Spinal cord (tissue), 10 donors: ENCODE measurements at places on chromosomes 7 and 10. TPM values are rescaled to one million over a fixed set of nuclear protein-coding genes. Genes with fewer than 3 reads are reported as not detected.

DNA sequence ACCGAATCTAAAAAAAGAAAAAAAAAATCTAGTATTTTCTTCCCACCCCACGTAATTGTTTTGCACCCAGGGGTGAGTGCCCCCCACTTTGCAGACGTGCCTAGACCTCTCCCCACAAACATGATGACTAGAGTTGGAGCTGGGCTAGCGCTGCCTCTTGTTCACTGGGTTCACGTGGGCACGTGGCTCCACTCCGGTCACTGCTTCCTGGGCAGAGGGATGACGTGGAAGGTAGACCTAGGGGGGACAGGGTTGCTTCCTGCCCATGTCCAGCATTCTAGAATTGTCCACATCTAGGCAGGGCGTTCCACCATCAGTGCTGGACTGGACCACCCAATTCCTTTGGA is 861 bp upstream of the LIMK1 start:
- peaks cover 24% of the 10 kb centered on the region for H3K36me3 ChIP-seq
- no peaks in the 10 kb centered on the region for H3K27me3 ChIP-seq
- peak overlapping the region; percentile 46 for H3K4me3 ChIP-seq
- peaks cover 24% of the 10 kb centered on the region for H3K4me1 ChIP-seq
- H3K27ac ChIP-seq: peak overlapping the region; percentile 33

The RBM20 gene
- total RNA-seq: 2.0 TPM

DNA sequence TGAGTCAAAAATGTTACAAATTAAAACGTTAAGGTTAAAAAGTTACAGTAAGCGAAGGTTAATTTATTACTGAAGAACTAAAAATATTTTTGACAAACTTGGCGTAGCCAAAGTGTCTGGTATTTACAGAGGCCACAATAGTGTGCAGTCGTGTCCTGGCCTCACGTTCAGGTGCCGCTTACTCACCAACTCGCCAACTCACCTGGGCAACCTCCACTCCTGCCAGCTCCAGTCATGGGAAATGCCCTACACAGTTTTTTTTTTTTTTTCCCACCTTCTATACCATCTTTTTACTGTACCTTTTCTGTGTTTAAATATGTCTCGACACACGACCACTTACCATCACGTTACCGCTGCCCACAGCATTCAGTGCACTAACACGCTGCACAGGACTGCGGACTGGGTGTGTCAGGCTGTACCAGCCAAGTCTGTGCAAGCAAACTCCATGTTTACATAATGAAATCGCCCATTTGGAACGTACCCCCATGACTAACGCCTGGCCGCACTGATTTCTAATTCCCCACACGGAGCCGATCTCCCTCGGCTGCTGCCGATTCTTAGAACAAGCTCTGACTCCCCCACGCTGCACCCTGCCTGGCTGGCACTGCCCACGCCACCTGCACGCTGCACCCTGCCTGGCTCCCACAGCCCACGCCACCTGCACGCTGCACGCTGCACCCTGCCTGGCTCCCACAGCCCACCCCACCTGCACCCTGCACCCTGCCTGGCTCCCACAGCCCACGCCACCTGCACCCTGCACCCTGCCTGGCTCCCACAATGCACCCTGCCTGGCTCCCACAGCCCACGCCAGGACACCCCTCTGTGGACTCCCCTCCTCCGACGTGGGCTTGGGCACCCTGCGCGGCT is 203.1 kb downstream of the ZMYND11 start:
- no peaks in the 10 kb centered on the region for H3K27me3 ChIP-seq
- H3K27ac ChIP-seq: no peak overlapping the region
- no peak for DNase-seq
- no peaks in the 10 kb centered on the region for H3K4me1 ChIP-seq
- no peak overlapping the region for H3K4me3 ChIP-seq
- H3K36me3 ChIP-seq: peaks cover 56% of the 10 kb centered on the region

- peaks cover 3% of the 10 kb centered on the region for H3K4me1 ChIP-seq
- no peaks in the 10 kb centered on the region for H3K36me3 ChIP-seq
- H3K4me3 ChIP-seq: no peak overlapping the region
- H3K27ac ChIP-seq: no peak overlapping the region
- no peak for DNase-seq
- no peaks in the 10 kb centered on the region for H3K27me3 ChIP-seq
Measured at GRCh38 chr10:59628965-59629364, 80.7 kb downstream of the SLC16A9 start.

DNA sequence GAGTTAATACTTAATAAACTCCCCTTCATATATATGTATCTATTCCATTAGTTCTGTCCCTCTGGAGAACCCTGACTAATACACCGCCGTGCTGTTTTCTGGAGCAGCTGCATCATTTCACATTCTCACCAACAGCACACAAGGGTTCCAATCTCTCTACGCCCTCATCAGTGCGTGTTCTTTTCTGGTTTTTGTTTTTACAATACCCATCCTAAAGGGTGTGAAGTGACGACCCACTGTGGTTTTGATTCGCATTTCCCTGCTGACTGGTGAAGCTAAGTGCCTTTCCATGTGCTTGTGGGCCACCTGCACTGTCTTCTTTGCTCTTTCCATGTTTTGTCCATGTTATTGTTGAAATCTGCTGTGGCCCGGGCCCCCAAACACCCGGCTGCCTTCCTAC is 11.0 kb upstream of the INSIG1 start:
- no peak for DNase-seq
- no peaks in the 10 kb centered on the region for H3K27me3 ChIP-seq
- H3K4me3 ChIP-seq: no peak overlapping the region
- H3K36me3 ChIP-seq: no peaks in the 10 kb centered on the region

DNA sequence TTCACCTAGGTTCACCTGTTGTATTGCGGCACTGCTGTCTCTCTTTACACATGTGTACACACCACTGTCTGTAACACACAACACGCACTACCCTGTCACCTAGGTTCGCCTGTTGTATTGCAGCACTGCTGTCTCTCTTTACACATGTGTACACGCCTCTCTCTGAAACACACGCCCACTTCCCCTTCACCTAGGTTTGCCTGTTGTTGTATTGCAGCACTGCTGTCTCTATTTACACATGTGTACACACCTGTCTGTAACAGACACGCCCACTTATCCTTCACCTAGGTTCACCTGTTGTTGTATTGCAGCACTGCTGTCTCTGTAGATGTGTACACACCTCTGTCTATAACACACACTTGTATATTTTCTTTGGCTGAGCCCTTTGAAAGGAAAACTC is 51.5 kb downstream of the WDR37 start:
- H3K36me3 ChIP-seq: peaks cover 57% of the 10 kb centered on the region
- no peak overlapping the region for H3K4me3 ChIP-seq
- DNase-seq: no peak
- no peaks in the 10 kb centered on the region for H3K4me1 ChIP-seq
- H3K27ac ChIP-seq: no peak overlapping the region

GRCh38 chr10:43053825-43054224 is 23.0 kb upstream of the RET start:
- H3K4me3 ChIP-seq: no peak overlapping the region
- no peak for DNase-seq
- no peaks in the 10 kb centered on the region for H3K36me3 ChIP-seq
- no peaks in the 10 kb centered on the region for H3K27me3 ChIP-seq
- no peak overlapping the region for H3K27ac ChIP-seq

- no peaks in the 10 kb centered on the region for H3K4me1 ChIP-seq
- no peaks in the 10 kb centered on the region for H3K27me3 ChIP-seq
- H3K4me3 ChIP-seq: no peak overlapping the region
- H3K36me3 ChIP-seq: no peaks in the 10 kb centered on the region
- H3K27ac ChIP-seq: no peak overlapping the region
Measured at GRCh38 chr10:90945491-90946070, 24.7 kb upstream of the ANKRD1 start.

The ANXA11 gene
- 22.8 TPM for total RNA-seq

The NUDT13 gene
- total RNA-seq: 0.50 TPM

GRCh38 chr10:54131833-54132232 is 669.2 kb downstream of the PCDH15 start:
- H3K4me3 ChIP-seq: no peak overlapping the region
- no peak for DNase-seq
- H3K4me1 ChIP-seq: no peaks in the 10 kb centered on the region
- no peaks in the 10 kb centered on the region for H3K27me3 ChIP-seq
- no peak overlapping the region for H3K27ac ChIP-seq
